A549 treated with Hydrocortisone at 1 μM for 4 hours (cell line): ENCODE measurements at places on chromosomes 6 and 20. TPM values are rescaled to one million over a fixed set of nuclear protein-coding genes. Genes with fewer than 3 reads are reported as not detected.

Gene F13A1
- not detected in 5 replicates for total RNA-seq

Gene PBOV1
- total RNA-seq = not detected in 5 replicates

Gene TMEM151B
- total RNA-seq = 0.03 to 0.15 TPM (median 0.07 TPM) in 5 replicates

Gene ELOVL4
- total RNA-seq = 1.4 to 2.1 TPM (median 1.5 TPM) in 5 replicates

Gene POU5F1
- total RNA-seq = 10.0 to 17.0 TPM (median 11.3 TPM) in 5 replicates

Gene GTF3C6
- total RNA-seq = 90.9 to 114 TPM (median 100 TPM) in 5 replicates

Gene CTSA
- 92.5 to 118 TPM (median 109 TPM) in 5 replicates for total RNA-seq

Gene IL17A
- total RNA-seq = not detected in 5 replicates

Gene DLL1
- 0.10 to 0.33 TPM (median 0.16 TPM) in 5 replicates for total RNA-seq

Gene ARMH2
- total RNA-seq = not detected in 5 replicates

Gene KCNK5
- 1.0 to 1.5 TPM (median 1.2 TPM) in 5 replicates for total RNA-seq

Gene ZFAND3
- total RNA-seq = 42.4 to 58.8 TPM (median 52.6 TPM) in 5 replicates
